ENCODE measurements at places on chromosomes 12 and 14.

DNA sequence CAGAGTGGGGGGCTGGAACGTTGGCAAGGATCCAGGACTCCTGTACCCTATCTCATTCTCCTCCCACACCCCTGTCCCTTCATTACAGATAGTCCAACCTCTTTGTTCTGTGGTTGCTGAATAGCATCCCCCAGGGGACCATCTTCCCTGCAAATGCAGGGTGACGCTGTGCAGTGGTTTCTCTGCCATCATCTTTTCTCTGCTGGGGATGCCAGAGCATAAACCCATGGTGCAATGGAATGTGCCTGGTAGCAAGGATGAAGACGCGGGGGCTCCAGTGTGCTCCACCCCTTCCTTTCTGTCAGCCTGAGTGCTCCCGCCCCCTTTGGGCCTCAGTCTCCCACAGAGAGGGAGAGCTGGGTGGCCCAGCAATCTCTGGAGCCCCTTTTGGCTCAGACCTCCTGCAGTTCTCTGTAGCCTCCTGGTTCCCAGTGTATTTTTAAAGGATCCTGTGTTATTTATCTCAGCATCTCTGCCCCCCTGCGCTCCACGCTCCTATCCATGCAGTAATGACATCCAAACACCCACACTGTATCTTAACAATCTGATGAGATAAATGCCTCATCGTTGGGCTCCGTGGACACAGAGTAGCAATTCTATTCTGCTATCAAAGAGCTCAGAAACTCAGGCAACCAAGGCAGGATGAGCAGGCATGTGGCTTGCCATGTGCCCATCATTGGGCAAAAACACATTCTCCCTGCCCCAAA is 212.8 kb downstream of the CACNA1C start:
- DNase-seq = peak; percentile 9

GRCh38 chr14:90288651-90289355 is 32.5 kb downstream of the PSMC1 start:
- DNase-seq = peak; percentile 36

DNA sequence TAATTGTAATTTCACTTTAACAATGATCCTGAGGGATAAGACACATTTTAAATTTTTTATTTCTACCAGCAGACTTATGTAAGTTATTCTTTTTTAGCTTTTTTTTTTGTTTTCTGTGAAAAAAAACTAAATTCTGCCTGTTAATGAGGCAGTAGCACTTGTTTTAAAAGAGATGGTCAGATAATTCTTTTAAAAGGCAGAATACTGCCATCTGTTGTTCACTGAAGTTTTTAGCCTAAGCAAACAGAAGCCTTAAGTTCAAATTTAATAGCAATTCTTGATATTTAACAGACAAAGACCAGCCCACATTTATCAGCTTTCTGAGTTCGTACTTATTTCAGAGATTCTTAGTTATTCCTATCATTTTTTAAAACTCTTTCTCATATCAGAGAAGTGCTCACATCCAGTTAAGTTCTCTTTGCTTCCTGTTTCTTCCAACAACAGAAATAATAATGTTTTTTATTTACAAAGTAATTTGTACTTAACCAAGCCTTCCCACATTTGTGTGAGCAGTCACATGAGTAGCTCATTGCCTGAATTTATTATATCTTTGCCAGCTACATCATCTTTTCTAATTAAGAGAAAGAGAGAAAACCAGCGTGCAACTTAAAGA is 93.4 kb upstream of the SLCO1C1 start:
- DNase-seq = peak; percentile 45

DNA sequence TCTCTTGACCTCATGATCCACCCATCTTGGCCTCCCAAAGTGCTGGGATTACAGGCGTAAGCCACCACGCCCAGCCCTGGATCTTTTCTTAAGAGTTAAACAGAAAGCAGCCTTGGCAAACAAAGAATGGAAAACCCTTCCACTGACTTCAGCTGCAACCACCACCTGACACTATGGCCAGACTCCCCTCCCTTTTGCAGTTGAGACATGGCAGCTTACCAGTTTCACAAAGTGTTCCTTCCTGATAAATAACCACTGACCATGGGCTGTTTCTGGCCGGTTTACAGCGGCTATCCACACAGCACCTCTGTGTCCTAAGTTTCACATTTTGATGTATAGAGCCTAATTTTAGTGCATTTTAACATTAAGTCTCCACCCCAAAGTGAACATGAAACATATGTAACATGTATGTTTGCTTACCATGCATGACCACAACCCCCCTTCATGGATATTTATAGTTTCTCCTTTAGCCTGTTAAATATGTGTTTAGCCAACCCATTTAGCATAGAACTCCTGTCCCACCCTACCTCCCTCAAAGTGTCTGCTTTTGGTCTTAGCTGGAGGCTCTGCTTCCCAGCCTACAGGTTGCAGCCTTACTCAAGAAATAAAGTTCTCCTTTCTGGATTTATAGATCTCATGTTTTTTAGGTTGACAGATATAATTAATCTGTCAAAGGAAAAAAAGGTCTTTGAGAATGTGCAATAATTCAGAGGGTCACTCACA is 32.7 kb upstream of the RAB21 start:
- DNase-seq = no peak

GRCh38 chr14:56805992-56806727 is 4.1 kb downstream of the OTX2 start:
- no peak for DNase-seq

DNA sequence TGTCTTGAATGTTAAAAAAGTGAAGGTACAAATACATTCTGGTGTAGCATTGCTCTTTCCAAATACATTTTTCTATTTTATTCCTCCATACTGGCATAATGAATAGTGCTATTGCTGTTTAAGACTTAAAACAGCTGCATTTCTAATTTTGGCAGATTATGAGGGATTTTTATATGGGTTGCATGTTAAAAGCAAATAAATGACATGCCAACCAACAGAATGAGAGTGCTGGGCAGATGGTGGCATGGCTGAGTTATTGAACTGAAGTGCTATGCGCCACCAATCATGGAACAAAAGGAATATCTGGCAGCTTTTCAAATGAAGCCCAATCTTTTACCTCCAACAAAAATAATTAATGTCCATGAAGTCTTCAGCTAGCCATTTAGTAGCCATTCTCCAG is 215.0 kb downstream of the PRKD1 start:
- DNase-seq = no peak

GRCh38 chr12:82757656-82758055 is 71.0 kb downstream of the TMTC2 start:
- DNase-seq = no peak

GRCh38 chr14:100292776-100293461 is 13.3 kb downstream of the SLC25A29 start:
- DNase-seq = no peak

DNA sequence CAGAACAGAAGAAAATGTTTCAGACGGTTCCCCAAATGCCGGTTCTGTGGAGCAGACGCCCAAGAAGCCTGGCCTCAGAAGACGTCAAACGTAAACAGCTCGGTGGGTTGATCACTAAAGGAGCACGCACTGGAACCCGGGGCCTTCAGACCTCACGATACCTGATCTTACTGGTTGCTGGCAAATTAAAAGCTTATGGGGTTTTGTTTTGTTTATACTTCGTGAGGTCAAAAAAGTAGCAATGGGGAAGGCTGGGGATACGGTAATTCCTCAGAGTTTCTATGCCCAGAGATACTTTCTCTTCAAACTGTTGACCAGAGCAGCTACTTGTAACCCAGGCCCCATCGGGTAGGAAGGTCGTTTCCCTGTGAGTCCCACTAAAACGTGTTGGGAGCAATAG is 1.7 kb downstream of the CDKN1B start:
- DNase-seq = peak; percentile 31

Data from kidney tubule cell (primary cell).